ENCODE measurements at places on chromosomes 7 and 10.
A peak's percentile ranks its signal among the peaks of the same experiment; 100 is the strongest.

DNA sequence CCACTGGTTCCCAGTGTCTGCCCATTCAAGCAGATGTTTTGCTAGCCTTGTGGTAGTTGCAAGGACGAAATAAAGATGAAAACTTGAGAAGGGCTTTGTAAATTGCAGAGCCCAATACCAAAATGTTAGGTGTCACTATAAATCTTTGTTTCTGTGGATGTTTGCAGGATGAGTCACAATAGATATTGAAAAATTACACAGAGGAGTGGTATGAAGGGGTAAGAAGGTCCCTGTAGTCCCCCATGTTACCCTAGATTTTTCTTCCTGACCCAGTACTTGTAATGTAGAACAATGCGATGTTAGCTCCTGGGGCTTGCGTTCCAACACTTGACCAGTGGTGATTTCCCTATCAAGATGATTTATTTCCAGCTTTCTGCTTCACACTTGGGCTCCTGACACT is 102.6 kb upstream of the LYZL1 start:
- no peak for DNase-seq

GRCh38 chr7:85685901-85686300 is 499.0 kb upstream of the SEMA3D start:
- DNase-seq, result no peak

DNA sequence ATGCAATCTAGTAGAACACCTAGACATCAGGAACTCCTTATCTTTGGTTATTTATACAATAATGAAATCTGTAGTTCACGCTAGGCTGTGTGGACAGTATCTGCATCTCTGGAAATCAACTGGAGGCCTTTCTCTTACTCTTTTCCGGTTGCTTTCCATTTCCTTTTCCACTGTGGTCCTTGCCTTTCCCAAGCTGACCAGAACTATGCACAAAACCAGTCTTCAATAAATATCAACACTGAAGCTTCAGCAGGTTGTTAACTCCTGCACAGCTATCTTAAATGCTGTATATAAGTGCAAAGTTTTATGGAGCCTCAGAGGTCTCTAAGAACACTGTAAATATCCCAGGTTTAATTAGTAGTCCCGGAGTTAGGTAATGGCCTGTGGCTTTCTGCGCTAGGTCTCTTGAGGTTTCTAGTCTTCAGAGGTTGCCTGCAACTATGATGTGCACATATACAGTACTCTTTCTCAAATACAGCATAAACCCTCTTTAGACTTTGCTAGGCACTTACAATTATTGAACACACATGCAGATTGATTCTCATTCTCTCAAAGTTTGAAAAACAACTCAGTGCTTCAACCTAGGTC is 2.4 kb downstream of the KLLN start:
- no peak for DNase-seq

GRCh38 chr10:16847644-16848043 is 30.4 kb upstream of the RSU1 start:
- no peak for DNase-seq

- DNase-seq, result no peak
These were observed 100.3 kb upstream of the CPXM2 start for GRCh38 chr10:123991611-123992570.

DNA sequence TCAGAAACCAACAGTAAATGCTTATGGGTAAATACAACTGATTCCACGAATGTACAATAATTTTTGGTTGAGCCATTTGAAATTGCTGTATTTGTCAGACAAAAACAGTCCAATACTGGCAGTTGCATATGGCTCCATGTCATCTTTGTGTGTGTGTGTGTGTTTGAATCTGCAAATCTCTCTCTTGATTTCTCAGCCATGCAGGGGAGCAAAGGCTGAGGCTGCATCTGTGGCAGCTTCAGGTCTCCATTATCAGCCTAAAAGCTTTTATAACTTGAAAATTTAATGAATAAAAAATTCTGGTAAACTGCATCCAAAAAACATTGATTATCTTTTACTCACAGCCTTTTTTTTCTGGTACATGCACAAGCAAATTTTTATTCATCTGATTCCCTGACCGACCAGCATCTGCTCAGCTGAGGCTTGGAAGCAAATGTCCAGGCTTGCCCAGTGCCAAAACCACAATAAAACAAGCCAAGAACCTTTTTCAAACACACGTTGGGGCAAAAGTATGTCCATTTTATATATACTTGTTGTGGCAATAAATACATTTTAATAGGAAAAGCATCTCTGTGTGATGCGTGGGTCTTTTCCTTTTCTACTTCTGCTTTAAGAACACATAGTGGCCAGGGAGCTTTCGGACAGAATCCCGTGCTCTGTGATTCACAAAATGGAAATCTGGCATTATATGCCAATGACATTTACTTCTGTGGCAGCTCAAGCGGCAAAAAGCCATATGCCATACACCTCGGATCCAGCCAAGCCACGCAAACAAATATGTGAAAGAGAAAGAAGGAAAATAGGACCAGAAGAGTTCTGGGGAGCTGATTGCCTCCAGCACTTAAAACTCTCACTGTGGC is 275.6 kb upstream of the AOAH start:
- no peak for DNase-seq

GRCh38 chr7:35359423-35359822 is 105.5 kb upstream of the TBX20 start:
- no peak for DNase-seq

DNA sequence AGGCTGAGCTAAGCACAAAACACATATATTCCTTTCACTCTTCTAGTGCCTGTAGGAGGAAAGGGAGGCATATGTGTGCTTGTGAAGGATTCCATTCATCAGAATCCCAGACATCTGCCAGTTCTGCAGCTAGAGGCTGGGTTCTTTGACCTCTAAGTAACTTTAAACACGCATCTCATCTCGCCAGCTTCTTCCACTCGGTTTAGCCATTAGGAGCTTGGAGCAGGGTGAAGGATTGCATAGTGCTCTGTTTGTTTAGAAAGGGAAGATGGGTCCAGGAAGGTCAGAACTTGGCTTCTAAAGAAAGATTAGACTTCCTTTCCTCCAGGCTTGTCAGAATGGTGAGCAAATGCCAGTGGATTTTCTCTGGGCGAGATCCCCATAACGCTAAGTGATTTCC is 43.6 kb downstream of the HK1 start:
- DNase-seq, result no peak

DNA sequence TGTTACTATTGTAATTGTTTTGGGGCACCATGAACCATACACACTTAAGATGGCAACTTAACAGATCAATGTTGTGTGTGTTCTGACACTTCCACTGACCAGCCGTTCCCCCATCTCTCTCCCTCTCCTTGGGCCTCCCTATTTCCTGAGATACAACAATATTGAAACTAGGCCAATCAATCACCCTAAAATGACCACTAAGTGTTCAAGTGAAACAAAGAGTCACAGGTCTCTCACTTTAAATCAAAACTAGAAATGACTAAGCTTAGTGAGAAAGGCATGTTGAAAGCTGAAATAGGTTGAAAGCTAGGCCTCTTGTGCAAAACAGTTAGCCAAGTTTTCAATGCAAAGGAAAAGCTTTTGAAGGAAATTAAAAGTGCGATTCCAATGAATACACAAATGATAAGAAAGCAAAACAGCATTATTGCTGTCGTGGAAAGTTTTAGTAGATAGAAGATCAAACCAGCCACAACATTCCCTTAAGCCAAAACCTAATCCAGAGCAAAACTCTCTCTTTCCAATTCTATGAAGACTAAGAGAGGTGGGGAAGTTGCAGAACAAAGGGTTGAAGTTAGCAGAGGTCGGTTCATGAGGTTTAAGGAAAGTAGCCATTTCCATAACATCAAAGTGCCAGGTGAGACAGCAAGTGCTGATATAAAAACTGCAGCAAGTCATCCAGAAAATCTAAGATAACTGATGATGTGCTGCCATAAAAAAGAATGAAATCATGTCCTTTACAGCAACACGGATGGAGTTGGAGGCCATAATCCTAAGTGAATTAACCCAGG is 90.6 kb downstream of the MTPN start:
- peak; percentile 21 for DNase-seq

DNA sequence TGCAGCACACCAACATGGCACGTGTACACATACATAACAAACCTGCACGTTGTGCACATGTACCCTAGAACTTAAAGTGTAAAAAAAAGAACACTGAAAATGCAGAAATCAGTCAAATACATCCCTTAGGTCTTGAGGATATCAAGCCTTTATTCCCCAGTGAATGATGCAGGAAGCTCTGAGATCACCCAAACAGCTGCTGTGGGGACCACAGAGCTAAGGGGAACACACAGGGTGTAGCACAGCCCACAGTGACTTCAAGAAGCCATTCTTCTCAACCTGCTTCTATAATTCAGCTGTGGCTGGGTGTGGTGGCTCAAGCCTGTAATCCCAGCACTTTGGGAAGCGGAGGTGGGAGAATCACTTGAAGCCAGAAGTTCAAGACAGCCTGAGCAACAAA is 314.9 kb downstream of the CALN1 start:
- no peak for DNase-seq

- no peak for DNase-seq
These were observed 50.0 kb downstream of the AMZ1 start for GRCh38 chr7:2737771-2738540.

GRCh38 chr10:8070440-8070839 is 16.0 kb downstream of the GATA3 start:
- DNase-seq, result no peak

GRCh38 chr10:131090761-131091661 is 220.5 kb downstream of the TCERG1L start:
- peak; percentile 51 for DNase-seq

- DNase-seq, result no peak
These were observed 43.7 kb downstream of the KCNMA1 start for GRCh38 chr10:77593771-77594470.

- no peak for DNase-seq
These were observed 8.2 kb downstream of the MYO1G start for GRCh38 chr7:44970523-44971051.

- DNase-seq, result no peak
These were observed 21.9 kb upstream of the ECHDC3 start for GRCh38 chr10:11720260-11720741.

GRCh38 chr7:29488203-29488970 is 75.2 kb upstream of the PRR15 start:
- no peak for DNase-seq

DNA sequence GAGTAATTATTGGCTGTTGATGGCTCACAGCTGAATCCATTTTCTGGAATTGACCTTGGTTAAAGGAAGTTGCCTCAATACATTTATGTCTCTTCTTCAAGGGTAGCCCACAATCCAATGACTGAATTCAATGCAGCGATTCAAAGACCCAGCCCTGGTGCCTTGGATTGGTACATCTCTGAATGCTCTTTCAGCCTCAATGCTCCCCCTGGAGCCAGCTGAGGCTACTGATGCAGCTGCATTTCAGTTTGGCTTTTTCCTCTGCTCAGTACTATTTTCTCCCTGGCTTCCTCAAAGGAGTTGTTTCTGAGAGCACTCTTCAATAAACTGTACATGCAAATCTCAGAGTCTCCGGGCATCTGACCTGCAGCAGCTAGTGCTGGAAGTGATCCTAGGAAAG is 633 bp upstream of the EBLN1 start:
- DNase-seq, result no peak

GRCh38 chr7:48992816-48993215 is 68.5 kb downstream of the CDC14C start:
- DNase-seq, result no peak

GRCh38 chr10:14698111-14698828 is 76.4 kb downstream of the FAM107B start:
- DNase-seq, result no peak

GRCh38 chr7:34612661-34613060 is 45.4 kb upstream of the NPSR1 start:
- no peak for DNase-seq

- no peak for DNase-seq
These were observed 16.2 kb upstream of the SPOCK2 start for GRCh38 chr10:72104472-72105097.

GRCh38 chr7:130379921-130380860 is at the start of gene CPA1:
Gene CPA1, plus strand, starts transcription at chr7:130380494. Its CDS starts 27 bp downstream, at chr7:130380521.
- DNase-seq, result no peak

GRCh38 chr7:135143885-135144668 is 3.8 kb upstream of the TMEM140 start:
- DNase-seq, result no peak

GRCh38 chr7:95808396-95808795 is 36.0 kb downstream of the DYNC1I1 start:
- no peak for DNase-seq

GRCh38 chr10:132450466-132450824 is 53.4 kb downstream of the PWWP2B start:
- no peak for DNase-seq

GRCh38 chr7:15556339-15557105 is 5.3 kb downstream of the AGMO start:
- DNase-seq, result no peak

DNA sequence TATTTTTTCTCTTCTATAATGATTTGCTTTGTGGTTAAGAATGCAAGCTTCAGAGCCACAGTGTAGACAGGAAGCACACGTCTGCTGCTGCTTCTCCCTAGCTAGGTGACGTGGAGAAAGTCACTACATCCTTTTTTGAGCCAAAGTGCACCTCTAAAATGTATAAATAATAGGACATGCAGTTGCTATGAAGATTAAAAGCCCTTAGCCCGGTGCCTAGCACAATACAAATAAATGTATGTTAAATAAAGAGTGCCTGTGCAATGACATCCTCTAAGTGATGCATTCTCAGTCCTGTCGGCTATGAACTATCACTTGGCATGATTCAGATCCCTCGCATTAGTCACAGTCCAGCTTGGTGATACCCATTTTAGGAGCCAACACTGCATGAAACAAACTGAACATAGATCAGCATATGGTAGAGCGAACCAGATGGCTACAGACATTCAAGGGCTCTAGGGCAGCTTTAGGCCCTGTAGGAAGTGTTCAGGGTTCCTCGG is 4.8 kb upstream of the TRDMT1 start:
- DNase-seq, result no peak

DNA sequence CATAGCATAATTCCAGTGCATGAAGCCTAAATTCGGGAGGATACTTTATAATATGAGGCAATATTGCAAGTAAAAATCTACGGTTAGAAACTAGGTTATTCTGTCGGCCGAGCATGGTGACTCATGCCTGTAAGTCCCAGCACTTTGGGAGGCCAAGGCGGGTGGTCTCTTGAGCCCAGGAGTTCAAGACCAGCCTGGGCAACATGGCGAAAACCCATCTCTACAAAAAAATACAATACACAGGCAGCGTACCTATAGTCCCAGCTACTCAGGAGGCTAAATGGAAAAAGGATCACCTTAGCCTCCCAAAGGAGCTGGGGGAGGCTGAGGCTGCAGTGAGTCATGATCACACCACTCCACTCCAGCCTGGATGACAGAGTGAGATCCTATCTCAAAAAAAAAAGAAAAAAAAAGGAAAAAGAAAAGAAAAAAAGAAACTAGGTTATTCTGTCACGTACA is 14.2 kb downstream of the SKAP2 start:
- DNase-seq, result no peak

- DNase-seq, result peak; percentile 92
These were observed 899 bp downstream of the PUS7 start for GRCh38 chr7:105521027-105521716.

All from NCI-H1417 (cell line).